Left cardiac atrium (tissue), 4 donors: ENCODE measurements at places on chromosomes 7 and 10. TPM values are rescaled to one million over a fixed set of nuclear protein-coding genes. Genes with fewer than 3 reads are reported as not detected.

- no peak for DNase-seq
These were observed 225.2 kb downstream of the C7orf25 start for GRCh38 chr7:42686594-42687156.

DNA sequence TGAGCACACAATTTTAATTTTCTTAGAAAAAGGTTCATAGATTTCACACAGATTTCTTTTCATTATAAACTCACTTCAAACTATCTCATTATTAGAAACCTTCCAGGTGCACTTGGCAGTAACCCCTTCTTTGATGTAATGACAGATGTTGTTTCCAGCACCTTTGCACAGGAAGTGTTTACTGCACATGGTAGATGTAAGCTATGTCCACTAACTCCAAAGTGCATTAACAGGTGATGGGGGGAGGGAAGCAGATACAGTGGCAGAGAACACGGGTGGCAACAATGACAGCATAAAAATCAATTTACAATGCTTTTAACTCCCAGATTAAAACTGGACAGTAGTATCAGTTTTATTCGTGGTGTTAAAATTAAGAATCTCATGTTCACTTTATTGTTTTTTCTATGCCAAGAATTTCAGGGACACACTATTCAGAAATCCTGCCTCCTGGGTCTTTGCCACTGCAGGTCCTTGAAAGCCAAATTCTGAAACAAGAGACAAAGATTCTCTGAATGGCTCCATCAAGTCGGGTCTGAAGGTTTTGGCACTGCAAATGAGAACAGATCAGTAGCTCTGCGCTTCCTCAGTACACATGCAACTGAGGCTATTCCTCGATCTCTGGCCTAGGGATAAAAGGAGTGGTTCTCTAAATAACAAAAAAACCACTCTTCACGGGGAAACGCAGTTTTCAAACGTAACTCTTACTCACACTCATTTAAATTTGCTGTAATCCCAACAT is 187.7 kb downstream of the JAZF1 start:
- DNase-seq = no peak

CYP3A7 gene
- total RNA-seq = not detected

- no peak for DNase-seq
These were observed 4.4 kb downstream of the SH2D4B start for GRCh38 chr10:80542053-80542452.

DNA sequence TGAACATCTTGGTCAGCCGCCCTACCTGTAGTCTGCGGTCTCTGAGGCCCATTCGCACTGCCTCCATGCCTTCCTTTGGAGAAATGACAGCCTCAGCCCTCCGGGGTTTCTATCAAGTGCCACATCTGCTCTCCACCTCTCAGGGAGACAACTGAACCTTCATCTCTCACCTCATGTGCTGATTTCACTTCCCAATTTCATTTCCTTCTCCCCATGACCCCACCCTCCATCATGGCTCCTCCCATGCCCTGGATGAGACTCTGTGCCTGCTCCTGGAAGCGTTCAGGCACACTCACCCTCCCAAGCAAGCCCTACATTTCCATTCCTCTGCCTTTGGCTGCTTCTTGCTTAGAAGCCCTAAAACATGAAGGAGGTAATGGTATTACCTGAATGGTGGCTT is 7.8 kb upstream of the SCD start:
- DNase-seq = no peak

DNA sequence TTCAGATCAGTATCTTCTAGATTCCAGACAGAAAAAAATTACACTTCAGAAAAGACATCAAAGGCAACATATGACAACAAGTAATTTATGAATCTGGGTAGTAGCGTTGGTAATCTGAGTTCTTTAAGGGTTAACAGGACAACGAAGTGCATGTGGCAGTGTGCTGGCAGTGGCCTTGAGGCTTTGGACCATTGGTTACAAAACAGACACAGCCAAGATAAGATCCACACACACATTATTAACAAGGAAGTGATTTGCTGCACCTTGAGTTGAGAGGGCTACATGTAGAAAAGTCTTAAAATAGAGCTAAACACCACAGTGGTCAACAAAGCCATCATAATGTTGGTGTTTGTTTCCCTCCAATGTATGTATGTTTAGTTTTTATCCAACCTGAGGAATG is 40.6 kb downstream of the AKR1D1 start:
- no peak for DNase-seq

DNA sequence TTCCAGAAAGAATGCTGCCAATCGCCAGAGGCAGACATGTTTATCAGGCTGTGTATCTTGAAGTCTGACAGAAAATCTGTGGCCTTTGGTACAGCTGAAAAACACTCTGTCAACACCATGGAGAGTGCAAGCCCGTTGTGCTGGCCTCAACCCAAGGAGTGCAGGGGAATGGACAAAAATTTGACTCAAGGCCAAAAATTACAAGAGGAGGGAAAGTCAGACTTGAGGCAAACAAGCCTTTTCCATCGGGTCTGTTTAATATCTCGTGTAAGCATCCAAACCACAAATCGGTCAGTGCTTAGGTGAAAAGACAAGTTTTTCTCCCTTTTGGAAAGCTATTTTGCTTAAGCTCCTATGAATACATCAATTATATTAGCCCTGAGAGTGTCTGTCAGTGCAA is 305.3 kb upstream of the NFE2L3 start:
- peak; percentile 81 for DNase-seq

- no peak for DNase-seq
These were observed 65.1 kb upstream of the HPS1 start for GRCh38 chr10:98511876-98512275.

DNA sequence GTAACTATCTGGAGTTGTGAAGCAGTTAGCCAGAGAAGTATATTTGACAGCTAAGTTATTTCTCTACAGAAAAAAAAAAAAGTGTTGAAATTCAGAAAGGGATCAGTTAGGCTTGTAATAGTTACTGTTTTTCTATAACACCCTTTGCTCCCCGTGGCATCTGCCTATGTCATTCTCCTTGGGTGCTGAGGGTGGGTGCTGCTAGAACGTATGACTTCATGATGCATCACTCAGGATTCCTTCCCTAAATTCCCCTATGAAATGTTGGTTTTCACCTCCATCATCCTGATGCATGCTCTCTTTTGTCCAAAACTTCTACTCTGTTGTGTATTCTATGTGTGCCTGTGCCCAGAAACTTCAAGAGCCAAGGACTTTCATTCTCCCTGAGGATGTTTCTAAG is 536.4 kb downstream of the GRM8 start:
- DNase-seq = no peak

DNA sequence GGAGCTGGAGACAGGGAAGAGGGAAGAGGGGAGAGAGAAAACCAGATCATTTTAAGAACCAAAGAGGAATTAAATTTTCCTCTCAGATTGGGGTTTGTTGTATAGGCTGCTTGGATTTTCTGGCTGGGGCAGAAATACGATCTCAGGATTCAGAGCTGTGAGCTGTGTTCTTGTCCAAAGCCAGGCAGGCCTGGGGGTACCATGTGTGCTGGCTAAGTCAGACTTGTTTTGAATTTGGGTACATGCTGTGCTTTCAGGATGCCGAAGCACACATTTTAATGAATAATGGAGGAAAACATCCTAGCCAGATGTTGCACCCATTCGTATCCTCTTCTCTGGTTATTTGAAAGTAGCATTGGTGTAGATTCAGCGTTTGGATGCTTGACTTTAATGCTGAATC is 170.3 kb upstream of the PODXL start:
- DNase-seq = no peak

- DNase-seq = peak; percentile 22
These were observed 33.4 kb upstream of the PLPP4 start for GRCh38 chr10:120423431-120424197.

GRCh38 chr7:80330434-80330833 is 181.4 kb downstream of the GNAT3 start:
- DNase-seq = no peak

DNA sequence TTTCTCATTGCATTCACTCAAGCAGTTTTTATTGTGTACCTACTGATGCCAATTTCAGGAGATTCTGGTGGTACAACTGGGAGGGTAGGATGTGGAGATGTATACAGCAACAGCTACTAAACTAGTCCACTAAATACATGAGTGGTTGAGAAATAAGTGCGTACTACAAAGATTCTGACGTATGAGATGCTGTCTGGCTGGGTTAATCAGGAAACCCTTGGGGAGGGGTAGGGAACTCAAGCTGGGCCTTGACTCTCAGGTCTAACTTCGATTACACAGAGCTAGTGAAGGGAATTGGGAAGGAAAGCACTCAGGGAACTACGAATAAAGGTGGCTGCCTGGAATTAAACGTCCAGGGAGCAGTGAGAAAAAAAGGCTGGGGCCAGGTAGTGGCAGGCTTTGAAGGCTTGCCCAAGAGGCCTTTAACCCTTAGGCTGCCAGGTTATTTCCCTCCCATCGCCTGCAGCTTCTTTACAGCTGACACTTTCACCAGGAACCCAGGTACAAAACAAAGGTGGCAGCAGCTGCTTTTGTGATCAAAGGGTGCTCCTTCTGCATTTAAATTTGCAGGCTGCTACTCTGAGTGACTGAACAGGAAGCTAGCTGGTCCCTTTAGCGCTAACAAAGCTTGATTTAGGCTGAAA is 3.2 kb downstream of the MMS19 start:
- DNase-seq = no peak

KLF14 gene
- total RNA-seq = not detected

GRCh38 chr10:99329304-99329553 is at the start of gene CNNM1:
Gene CNNM1 (plus strand): TSS chr10:99329356. CDS start chr10:99329388, 32 bp downstream.
- DNase-seq = peak; percentile 34

ELFN1 gene
- total RNA-seq = 9.5 TPM

CYP2C19 gene
- total RNA-seq = 0.21 TPM
